ENCODE measurements at places on chromosomes 3 and 15.

GRCh38 chr15:28154283-28154682 is 55.2 kb upstream of the OCA2 start:
- peak; percentile 19 for DNase-seq

- no peak for DNase-seq
These were observed 5.3 kb upstream of the APEH start for GRCh38 chr3:49668861-49669260.

GRCh38 chr3:65128346-65128745 is 440.5 kb upstream of the ADAMTS9 start:
- DNase-seq = no peak

GRCh38 chr3:4503050-4503449 is 9.9 kb downstream of the ITPR1 start:
- no peak for DNase-seq

DNA sequence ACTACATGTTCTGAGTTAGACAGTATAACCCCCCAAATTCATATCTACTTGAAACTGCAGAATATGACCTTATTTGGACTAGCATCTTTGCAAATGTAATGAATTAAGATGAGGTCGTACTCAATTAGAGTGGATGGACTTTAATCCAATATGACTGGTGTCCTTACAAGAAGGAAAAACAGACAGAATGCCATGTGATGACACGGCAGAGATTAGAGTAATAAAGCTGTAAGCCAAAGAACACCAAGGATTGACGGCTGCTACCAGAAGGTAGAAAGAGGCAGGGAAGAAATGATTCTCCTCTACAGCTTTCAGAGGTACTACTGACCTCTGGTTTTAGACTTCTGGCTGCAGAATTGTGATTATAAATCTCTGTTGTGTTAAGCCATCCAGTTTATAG is 30.3 kb downstream of the GALK2 start:
- no peak for DNase-seq

DNA sequence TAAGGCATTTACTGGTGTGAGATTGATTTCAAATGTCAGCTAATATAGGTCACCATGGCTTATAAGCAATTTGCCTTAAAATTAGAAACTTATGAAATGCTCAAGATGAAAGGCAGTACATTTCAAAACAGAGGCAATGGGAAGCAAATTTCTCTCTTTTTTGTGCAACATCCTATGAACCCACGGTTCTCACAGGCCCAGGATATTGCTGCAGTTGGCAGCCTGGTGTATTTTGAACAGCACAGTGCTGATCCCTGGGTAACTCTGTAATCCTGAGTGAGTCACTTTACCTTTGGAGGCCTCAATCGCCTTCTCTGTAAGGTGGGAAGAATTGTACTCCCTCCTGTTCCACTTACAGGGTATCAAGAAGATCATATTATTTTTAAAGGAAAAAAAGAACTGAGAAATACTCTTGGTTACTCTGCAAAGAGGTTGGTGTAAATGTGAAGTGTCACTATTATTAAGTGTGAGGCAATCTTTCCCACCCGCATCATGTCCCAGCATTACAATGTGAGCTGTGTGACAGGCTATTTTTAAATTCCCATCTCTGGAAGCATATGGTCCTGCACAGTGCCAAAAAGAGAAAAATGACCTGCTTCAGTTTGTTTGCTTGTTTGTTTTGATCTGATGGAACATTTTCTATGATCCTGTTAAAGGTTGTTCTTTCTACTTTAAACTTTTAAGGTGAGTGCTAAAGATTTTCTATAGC is 190.1 kb upstream of the LPP start:
- no peak for DNase-seq

DNA sequence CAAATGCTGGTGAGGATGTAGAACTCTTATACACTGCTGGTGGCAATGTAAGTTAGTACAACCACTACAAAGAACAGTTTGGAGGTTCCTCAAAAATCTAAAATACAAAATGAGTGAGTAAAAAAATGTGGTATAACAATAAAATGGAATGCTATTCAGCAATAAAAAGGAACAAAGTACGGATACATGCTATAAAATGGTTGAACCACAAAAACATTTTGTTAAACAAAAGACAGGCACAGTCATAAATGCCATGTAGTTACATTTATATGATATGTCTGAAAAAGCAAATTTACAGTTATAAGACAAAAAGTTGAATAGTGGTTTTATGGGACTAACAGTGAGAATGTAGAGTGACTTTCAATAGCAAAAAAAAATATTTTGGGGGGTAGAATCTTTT is 285.8 kb downstream of the TBC1D5 start:
- no peak for DNase-seq

- no peak for DNase-seq
These were observed 85.3 kb downstream of the IMPG2 start for GRCh38 chr3:101235048-101235447.

DNA sequence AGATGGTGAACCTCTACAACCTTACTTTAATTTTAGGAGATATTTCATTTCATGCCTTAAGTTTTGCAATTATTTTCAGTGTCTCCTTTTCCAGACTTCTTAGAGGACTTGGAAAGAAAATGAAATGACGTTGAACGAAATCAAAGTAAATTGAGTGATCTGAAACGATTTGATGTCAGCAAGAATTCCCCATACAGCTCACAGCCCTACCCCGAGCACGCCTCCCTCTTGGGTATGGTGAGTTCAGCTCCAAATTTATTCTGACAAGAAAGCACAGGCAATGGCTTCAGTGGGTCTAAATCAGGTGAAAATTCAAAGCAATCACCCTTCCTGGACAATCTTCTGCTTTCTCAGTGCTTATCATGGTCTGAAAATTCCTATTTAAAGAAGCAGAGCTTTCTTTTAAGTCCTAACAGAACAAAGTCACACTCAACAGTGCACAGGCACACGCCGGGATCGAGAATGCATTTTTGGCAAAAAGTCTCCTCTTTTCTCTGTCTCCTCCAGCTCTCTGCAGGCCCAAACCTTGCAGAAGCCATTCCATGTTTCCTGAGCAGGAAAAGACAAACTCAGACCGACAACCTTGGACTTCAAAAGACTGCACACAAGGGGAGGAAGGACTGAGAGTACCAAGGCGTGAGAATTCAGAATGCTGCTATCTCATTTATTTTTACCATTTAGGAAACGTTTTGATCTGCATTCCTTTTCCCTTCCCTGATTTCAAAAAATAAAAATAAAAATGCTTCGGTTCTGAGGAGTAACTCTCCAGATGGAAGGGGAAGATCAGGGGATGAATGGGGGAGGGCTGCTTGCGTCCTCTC is 72.0 kb downstream of the CCNL1 start:
- no peak for DNase-seq

- no peak for DNase-seq
These were observed 57.4 kb upstream of the ST3GAL6 start for GRCh38 chr3:98705694-98706093.

DNA sequence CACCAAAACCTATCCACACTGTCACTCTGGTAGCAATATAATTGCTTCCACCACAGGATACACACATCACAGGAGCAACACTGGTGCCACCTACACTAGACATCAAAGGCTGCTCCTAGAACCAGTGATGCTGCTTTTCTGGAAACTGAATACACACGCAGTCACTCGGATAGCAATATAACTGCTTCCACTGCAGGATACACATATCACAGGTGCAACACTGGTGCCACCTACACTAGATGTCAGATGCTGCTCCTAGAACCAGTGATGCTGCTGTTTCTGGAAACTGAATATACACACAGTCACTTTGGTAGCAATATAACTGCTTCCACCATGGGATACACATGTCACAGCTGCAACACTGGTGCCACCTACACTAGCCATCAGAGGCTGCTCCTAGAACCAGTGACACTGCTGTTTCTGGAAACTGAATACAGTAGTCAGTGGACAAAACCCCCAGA is 6.9 kb upstream of the TNFSF10 start:
- DNase-seq = no peak

DNA sequence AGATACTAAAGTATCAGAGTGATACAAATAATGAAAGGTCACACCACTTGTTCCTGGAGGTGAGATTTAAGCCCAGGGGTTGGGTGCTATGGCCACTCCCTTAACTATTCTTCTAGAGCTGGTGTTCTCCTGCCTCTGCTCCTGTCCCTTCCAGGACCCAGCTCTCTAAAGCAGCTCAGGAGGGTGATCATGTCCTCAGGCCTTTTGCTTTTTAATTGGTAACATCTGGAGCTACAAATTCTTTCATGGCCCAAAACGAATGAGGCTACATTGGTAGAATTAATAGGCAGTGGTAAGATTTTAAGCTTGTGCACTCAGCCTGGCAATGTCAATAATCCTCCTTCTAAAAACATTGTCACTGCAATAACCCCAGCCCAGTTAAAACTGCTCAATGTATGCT is 38.2 kb upstream of the CNOT10 start:
- DNase-seq = no peak

GRCh38 chr15:83977992-83978391 is 257.6 kb upstream of the GOLGA6L4 start:
- no peak for DNase-seq

GRCh38 chr3:119870512-119870911 is 88.6 kb downstream of the NR1I2 start:
- no peak for DNase-seq

DNA sequence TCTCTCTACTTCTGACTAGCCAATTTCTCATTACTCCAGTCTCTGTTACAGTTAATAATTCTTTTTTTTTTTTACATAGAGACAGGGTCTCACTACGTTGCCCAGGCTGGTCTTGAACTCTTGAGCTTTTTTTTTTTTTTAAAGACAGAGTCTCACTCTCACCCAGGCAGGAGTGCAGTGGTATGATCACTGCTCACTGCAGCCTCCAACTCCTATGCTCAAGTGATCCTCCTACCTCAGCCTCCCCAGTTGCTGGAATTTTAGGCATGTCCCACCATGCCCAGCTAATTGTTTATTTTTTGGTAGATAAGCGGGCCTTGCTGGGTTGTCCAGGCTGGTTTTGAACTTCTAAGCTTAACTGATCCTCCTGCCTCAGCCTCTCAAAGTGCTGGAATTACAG is 13.6 kb downstream of the IP6K1 start:
- DNase-seq = no peak

GRCh38 chr3:4587061-4587837 is 94.1 kb downstream of the ITPR1 start:
- DNase-seq = no peak

- DNase-seq = no peak
These were observed 25.9 kb upstream of the MTMR10 start for GRCh38 chr15:31017311-31017710.

GRCh38 chr15:41570764-41571163 is 11.8 kb downstream of the TYRO3 start:
- no peak for DNase-seq
